ENCODE measurements at places on chromosomes 12 and 14.

GRCh38 chr14:90005939-90006530 is 50.3 kb downstream of the TDP1 start:
- DNase-seq, result no peak

DNA sequence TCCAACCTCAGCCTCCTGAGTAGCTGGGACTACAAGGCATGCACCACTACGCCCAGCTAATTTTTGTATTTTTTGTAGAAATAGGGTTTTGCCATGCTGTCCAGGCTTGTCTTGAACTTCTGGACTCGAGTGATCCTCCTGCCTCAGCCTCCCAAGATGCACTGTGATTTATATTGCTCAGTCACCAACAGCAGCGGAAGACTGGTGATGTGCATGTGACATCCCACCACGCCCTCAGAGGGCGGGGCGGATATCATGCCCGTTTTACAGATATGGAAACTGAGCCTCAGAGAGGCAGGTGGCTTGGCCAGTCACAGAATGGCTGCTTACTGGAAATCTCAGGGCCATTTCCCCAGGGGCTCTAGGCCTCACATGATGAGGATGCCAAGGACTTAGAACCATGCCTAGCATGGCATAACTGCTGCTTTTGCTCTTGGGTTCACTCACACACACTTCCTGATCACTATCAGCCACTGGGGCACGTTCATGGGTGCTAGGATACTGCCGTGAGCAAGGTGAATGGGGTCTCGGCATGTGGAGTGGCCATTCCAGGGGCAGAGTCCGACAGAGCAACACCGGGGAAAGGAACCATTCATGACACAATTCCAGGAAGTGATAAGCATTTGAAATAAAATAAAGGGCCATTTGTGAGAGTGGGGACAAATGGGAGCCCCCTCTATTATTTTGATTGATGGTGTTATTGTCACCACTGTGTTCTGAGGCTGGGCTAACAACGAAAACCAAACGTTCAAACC is 31.9 kb downstream of the RBM19 start:
- DNase-seq, result no peak

- DNase-seq, result no peak
Observed at GRCh38 chr14:85315733-85316290, 214.1 kb upstream of the FLRT2 start.

DNA sequence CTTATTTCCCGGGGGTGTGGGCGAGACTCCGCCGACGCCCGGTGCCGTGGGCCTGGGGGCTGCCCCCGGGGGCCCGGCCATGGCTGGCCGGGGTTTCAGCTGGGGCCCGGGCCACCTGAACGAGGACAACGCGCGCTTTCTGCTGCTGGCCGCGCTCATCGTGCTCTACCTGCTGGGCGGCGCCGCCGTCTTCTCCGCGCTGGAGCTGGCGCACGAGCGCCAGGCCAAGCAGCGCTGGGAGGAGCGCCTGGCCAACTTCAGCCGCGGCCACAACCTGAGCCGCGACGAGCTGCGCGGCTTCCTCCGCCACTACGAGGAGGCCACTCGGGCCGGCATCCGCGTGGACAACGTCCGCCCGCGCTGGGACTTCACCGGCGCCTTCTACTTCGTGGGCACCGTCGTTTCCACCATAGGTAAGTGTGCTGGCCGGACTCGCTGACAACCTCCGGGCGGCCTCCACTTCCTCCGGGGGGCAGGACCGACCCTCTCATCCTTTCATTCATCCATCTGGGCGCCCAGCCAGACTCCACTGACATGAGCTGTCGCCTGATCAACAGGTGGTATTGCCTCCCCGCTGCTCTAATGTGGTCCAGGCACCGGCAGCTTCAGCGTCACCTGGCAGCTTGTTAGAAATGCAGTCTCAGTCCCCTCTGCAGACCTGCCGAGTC is 467 bp downstream of the KCNK13 start:
- no peak for DNase-seq

DNA sequence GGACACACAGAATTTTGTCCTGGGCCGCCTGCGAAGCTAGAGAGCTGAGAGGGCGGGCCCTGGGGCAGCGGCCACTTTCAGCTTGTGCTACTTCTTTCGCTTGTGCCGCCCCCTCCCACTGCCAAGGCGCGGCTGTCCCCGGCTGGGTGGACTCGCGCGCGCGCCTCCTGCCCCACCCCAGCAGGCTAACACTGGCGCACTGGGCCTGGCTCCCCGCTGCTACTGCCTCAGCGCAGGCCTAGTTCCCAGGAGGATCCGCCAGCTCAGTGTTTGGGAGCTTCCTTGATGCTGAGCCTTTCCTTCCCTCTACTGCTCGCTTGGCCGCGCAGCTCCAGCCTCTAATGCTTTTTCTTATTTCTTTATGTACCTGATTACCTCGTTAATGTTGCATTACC is 27.4 kb upstream of the METAP2 start:
- DNase-seq, result no peak

GRCh38 chr14:31263485-31264133 is 56.0 kb upstream of the HECTD1 start:
- peak; percentile 100 for DNase-seq

GRCh38 chr12:81070846-81071245 is 7.0 kb upstream of the ACSS3 start:
- no peak for DNase-seq

DNA sequence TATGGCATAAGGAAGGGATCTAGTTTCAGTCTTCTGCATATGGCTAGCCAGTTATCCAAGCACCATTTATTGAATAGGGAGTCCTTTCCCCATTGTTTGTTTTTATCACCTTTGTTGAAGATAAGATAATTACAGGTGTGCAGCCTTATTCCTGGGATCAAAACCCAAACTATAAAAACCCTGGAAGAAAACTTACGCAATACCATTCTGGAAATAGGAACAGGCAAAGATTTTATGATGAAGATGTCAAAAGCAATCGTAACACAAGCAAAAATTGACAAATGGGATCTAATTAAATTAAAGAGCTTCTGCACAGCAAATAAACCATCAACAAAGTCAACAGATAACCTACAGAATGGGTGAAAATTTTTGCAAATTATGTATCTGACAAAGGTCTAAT is 128.5 kb upstream of the DCN start:
- no peak for DNase-seq

Measured in BJ (cell line).